ENCODE measurements at places on chromosomes 3 and 15.

GRCh38 chr3:45635475-45636256 lies 41.1 kb downstream of the LIMD1 start:
- no peak for DNase-seq

GRCh38 chr3:46236294-46237054 lies 5.8 kb upstream of the CCR3 start:
- DNase-seq, result no peak

DNA sequence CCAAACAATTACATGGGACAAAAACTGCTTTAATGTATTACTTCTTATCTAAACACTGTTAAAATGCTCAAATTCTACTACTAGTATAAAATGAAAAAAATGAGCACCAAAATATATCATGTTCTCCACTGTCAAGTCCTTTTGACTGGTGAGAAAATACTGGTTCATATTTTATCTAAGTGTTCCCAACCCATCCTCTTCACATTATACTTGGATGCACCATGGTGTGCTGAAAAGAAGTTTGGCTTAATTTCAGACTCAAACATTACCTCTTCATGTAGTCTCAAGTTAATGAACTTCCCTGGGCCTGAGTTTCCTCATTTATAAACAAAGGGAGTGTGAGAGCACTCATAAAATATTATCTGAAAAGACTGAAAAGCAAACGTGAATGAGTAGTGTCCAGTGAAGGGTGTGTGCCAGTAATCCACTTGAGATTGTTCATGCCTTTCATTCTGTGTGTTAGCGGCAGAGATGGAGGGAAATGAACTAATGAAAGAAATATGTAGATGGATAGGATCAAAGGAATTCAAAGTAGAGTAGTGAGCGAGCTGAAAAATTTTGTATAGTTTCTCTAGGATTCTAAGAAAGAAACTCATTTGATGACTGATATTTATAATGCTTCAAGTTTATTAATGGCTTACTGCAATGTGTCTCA lies 263.2 kb downstream of the NLGN1 start:
- no peak for DNase-seq

DNA sequence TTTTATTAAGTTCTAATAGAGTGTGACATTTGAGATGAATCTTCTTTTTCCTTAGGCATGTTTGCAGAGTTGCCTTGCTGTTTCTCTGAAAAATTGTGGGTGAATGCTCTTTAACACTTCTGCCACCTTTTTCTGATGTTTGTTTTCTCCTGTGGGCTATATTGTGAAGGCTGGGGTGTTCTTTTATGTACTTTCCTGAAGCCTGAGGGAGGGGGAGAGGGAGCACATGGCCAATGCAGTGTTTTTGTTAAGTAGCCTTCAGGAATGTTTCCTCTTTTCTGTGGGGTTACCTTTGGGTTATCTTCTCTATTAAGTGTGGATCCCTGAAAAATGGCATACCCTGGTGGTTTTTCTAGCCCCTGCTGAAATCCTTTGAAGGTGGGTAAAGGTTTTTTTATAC lies 50.2 kb downstream of the CMC1 start:
- DNase-seq, result no peak

- no peak for DNase-seq
These were observed 73.7 kb downstream of the DNAJB8 start for GRCh38 chr3:128392818-128393544.

- no peak for DNase-seq
These were observed 11.7 kb downstream of the TF start for GRCh38 chr3:133757701-133758567.

DNA sequence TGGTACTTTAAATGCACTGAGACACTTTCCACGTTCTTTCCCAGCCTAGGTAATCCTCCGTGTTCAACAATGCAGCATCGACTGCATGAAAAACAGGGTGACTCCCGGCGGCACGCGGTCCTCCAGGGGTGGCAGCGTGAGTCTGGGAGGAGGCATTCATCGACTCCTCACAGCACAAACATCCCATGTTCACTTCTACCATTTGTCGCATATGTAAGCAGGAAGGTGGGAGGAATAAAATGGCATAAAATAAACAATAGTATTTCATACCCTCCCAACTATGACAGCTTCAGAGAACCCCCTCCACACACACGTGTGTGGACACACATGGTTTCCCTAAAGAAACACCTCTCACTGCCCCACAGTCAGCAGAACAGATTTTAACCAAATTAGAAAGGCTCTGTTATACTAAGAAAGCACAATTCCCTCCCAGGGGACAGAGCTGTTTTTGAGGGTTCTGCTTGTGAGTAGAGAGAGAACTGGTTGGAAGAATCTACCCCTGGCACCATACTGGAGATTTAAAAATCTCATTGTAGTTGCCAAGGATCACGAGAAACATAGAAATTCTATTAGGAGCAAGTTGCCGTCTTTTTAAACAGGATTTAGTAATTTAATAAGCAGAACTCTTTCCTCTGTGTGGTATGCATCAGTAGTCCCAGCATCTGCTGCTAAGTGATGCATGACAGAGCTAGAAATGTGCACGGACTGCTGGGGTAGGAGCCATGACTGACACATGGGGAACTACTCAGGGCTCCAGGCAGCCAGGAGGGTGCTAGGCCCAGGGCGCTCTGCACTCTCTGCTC lies 6.0 kb downstream of the FAM43A start:
- no peak for DNase-seq

GRCh38 chr15:101120987-101121386 lies 130.9 kb downstream of the CHSY1 start:
- DNase-seq, result no peak

- peak; percentile 32 for DNase-seq
These were observed 797 bp downstream of the PAQR9 start for GRCh38 chr3:142962520-142963233.

GRCh38 chr3:49248840-49249227 lies 28.2 kb downstream of the C3orf62 start:
- DNase-seq, result no peak

DNA sequence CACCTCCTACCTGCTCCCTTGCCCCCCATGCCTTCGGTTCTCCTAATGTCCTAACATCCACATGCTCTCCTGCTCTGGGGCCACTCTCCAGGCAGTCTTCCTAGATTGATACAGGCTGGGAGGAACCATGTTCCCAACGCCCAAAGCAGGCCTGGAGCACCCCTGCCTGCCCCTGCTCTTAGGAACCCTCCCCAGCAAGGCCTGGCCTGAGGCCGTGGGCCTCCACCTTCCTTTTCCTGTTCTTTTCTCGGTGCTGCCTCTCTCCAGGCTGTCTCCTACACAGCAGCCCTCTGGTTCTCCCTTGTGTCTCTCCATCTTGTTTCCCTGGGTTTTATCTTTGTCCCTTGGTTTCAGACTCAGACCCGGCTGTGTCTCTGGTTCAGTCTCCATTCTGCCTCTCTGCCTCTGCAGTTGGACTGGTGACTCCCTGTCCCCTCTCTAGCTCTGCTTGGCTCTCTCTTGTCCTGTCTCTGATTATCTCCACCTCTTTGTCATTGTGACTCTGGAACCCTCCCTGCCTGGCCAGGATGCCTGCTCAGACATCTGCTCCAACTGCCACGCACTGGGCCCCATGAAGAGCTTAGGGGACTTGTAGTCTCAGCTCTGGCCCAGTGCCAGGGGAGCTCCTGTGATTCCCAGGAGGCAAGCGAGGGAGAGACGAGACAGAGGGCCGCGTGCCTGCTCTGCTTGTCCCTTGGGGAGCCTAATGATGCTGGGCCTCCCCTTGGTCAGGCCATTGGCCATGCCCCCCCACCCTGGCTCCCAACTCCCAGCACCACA lies 26.0 kb upstream of the RPL29 start:
- no peak for DNase-seq

GRCh38 chr3:127152684-127153505 lies 40.0 kb upstream of the PRR23E start:
- no peak for DNase-seq
